HFFc6 (cell line): ENCODE measurements at places on chromosomes 4 and X.

- no peak for DNase-seq
Measured at GRCh38 chr4:1239141-1239949, 9.6 kb downstream of the CTBP1 start.

DNA sequence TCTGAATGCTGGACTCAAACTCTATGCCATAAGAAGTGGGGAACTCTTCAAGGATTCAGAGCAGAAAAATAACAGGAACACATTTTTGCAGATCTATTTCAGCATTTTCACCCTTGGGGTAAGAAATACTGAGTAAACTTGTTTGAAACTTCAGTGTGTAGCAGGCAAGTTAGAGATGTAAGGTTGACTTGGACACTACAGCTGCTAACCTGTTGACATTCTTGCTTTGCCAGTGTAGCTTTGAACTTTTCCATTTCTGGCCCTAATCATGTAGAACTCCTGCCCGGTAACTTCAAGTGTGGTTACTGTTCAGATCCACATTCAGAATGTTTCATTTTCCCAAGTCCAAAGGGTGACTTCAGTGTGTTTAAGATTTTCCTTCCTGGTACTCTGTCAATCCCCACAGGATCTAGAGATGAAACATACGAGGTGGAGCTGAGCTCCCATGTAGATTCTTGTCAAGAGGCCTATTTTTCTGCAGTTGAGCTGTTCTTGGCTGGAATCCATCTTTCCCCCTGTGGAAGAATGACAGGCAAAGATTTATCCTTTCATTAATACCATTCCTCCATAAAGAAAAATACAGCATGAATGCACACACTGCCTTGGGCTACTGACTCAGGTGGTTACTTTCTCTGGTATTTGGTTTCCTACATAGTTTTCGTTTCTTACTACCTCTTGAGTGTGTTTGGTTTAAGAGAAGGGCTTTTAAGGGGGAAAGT lies 34.1 kb downstream of the FHDC1 start:
- peak; percentile 87 for DNase-seq

- peak; percentile 85 for DNase-seq
Measured at GRCh38 chrX:72131317-72132294, at the start of gene RTL5. Gene RTL5, minus strand, starts transcription at chrX:72131915.

DNA sequence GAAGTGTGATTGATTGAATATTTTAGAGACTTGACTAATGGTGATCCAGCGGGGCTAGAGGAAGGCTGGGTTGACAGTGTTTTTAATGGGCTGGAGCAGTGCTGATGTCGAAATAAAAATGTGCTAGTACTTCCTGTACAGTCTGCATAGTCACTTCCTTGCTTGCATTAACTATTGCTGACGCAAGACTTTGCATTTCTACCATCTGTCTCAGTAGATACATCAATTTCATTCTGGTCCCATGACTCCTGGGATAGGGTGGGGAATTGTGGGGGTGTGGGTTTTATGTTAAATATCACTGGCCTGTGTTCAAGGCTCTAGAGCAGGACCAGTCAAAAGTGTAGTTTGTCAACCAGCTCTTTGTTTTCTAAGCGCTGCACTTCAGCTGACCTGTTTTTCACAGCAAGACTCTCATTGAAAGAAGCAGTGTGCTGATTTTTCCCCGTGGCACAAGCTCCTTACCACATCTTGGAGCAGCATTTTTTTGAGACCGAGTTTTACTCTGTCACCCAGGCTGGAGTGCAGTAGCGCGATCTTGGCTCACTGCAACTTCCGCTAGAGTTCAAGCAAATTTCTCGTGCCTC lies 35.2 kb upstream of the PHEX start:
- DNase-seq: no peak

GRCh38 chr4:14562901-14563300 lies 439.4 kb upstream of the CPEB2 start:
- DNase-seq: no peak

GRCh38 chr4:55933611-55934010 lies 15.1 kb upstream of the CEP135 start:
- DNase-seq: no peak
